ENCODE measurements at places on chromosomes 7 and 10.

- DNase-seq = no peak
Observed at GRCh38 chr10:101000915-101001658, 1.5 kb downstream of the LZTS2 start.

DNA sequence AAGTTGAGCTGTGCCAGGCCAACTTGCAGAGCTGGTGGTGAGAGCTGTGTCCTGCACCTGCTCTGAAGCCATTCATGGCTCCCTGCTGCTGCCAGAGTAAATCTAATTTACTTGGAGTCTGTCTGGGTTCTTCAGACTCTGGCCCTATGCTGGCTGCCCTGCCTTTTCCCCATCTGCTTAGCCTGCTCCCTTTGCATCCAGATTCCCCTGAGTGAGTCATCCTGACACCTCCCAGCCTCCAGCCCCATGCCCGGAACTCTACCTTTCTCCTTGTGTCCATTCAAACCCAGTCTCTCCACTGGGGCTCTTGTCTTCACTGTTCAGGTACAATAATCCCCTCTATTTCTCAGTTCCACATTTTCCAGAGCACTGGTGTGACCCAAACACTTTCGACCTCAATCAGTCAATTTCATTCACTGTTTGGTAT, 434.4 kb upstream of the ZMIZ1 start:
- no peak for DNase-seq

DNA sequence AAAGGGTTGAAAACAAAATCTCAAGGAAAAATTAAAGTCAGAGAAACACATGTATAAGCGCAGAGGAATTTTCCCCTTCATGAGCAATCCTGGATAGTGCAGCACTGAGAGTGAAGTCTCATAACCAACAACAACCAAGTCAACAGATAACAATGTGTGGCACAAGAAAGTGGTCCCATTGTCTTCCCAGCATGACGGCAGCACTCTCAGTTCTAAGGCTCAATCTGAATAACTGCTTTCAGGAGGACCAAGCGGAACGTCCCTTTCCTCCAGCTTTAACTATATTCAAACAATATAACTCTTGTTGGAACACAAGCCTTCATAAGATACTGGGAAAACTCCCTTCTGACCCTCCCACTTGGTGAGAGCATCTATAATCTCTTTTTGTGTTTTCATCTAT, 137.9 kb downstream of the RAPGEF5 start:
- DNase-seq = no peak

- DNase-seq = no peak
Observed at GRCh38 chr7:42883950-42884349, 27.9 kb downstream of the C7orf25 start.

- no peak for DNase-seq
Observed at GRCh38 chr7:94398841-94399240, 4.1 kb downstream of the COL1A2 start.

DNA sequence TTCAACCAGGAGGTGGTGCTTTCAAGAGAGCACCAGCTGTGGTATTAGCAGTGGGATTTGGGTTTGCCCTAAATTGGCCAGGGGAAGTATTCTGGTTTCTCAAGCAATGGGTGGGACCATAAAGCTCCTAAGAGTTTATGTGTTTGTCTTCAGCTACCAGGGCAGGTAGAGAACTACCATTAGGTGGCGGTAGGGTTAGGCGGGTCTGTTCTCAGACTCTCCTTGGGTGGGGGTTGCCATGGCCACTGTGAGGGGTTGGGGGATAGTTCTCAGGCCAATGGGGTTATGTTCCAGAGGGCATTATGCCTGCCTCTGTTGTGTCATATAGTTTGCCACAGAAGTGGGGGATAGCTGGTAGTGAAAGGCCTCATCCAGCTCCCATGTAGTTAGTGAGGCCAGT, 47.7 kb upstream of the BICC1 start:
- no peak for DNase-seq

GRCh38 chr10:6267941-6268340, 65.2 kb downstream of the PFKFB3 start:
- no peak for DNase-seq

DNA sequence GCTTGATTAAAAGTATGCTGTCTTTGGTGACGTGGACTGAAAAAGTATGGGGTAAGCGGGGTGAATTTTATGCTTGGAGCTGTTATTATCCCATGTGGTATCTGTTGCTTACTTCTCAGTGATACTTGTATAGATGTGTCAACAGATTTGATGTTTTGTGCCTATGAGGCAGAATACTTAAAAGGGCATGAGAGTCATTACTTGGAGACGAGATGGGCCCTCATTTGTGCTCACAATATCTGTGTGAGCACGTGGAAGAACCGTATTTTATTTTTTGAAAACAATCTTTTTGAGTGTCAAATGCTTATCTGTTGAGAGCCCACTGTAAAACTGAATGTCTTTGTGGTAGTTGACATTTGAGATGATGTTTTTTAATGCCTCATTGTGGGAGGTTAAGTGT, 281.9 kb downstream of the EXOC4 start:
- DNase-seq = no peak

DNA sequence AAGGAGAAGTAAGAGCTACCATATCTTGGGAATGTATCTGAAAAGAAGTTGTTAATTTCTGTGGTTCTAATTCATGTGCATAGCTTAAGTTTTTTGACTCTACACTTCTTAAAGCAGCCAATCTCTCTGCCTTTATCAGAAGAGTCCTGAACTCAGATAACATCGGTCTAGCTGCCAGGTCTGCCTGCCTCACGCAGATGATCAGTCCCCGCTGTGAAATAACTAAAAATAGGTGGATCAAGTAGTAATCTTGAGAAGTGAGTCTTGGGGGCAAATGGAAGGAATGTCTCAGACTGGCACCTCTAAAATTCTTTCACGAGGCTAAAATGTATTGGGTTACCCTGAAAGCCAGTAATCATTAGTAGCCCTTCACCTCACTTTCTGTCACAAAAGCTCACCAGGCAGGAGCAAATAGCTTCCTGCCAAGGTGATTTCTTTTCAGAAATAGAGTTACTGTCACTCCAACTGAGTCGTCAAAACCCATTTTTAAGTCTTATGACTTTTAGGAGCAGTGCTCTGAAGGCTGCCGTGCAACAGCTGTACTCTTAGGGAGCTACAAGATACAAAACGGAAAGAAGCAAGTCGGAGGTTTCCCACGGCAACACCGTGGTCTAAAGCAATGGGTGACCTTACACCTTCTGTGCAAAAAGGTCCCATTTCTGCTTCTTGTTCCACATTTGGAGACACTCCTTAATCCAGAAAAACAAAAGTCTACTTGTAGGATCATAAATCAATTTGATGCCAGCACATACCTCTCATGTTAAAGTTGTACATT, 85.2 kb downstream of the ABCB5 start:
- DNase-seq = no peak

DNA sequence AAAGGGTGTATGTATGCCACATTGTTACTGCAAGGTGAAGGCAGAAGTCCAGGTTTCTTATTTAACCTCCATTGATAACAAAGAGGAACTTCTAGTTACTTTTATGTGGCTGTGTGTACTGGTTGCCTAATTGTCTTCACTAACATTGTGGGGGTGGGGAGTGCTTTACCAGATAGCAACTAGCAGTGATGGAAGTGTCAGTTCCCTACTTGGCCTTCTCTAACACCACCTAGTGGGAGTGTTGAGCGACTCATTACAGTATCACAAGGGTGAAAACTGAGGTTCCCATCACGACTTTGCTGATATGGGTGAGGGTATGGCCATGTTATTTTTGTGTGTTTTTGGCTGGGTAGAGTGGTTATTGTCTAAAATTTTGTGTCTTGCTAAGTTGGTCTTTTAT, 274.4 kb downstream of the THSD7A start:
- no peak for DNase-seq

DNA sequence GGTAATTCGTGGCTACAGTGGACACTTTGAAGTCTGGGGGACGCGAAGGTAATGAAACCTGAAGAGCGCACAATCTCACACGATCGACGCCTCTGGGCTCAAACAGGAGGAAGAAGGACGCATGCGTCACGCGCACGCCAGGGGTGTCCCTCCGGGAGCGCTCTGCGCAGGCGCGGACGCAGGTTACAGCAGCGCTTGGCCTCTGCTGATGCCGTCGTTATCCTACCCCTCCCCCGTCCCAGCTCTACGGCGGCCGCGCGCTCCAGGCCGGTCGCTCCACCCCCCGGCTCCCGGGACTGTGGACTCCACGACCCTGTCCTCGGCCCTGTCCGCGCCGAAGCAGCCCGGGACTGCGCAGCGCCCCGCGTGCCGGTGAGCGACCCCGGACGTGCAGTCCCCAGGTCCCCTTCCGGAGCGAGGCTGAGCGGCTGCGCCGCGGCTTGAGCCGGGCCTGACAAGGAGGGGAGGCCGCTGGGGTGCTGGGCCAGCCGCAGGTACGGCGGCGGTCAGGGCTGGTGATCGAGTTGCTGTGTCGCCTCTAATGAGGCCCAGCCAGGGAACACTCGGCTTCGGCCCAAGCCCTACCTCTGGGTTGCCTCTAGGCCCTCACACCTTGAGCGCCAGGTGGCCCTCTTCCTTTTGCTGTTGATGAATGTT, at the start of gene TMEM106B:
Gene TMEM106B, plus strand, starts transcription at position 241 of the 657 bp plus-strand sequence. CDS start 3,517 bp downstream, outside the sequence.
- DNase-seq = peak; percentile 95

GRCh38 chr10:72298592-72299519, 25.1 kb downstream of the DDIT4 start:
- no peak for DNase-seq

GRCh38 chr10:18164748-18165361, 24.6 kb downstream of the CACNB2 start:
- no peak for DNase-seq

GRCh38 chr10:133052076-133052475, 35.6 kb upstream of the ADGRA1 start:
- DNase-seq = no peak

DNA sequence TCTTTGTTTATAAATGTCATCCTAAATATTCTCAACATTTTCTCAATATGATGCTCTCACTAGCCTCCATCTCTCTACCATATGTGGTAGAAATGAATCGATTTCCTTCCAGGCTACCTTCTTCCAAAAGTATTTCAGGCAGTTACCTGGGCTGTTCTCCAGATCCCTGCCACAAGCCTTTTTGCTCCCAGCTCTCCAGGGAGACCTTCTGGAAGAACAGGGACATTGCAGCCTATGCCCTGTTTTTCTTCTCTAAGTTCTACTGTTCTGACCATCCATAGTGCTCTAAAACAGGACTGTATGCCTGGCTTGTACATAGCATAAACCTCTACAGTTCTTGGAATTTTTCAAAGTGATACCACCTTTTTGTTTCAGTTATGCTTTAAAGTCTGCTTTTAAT, 552.8 kb downstream of the ANKRD7 start:
- no peak for DNase-seq

DNA sequence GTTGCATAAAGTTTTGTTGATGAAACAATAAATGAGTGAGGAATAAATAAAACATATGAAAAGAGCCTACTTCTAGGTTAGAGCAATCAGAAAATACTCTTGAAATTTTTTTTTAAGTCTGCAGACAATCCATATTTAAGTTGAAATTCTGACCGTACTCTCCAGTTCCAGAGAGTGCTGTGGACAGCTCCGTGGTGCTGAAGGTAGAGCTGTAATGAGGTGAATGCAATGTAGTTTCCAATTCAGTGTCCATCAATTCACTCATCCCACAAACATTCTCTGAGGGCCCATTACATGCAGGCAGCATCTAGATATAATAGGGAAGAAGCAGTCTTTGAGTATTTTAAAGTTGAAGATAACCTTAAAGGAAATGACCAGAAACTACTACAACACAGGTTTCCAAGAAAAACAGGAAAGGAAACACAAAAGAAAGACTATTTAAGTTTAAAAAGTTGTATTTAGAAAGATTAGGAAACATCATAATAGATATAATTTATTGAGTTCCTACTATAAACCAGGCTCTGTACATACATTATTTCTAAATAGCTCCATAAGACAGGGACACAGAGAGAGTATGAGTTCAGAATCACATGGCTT, 44.0 kb upstream of the CRTAC1 start:
- DNase-seq = no peak

DNA sequence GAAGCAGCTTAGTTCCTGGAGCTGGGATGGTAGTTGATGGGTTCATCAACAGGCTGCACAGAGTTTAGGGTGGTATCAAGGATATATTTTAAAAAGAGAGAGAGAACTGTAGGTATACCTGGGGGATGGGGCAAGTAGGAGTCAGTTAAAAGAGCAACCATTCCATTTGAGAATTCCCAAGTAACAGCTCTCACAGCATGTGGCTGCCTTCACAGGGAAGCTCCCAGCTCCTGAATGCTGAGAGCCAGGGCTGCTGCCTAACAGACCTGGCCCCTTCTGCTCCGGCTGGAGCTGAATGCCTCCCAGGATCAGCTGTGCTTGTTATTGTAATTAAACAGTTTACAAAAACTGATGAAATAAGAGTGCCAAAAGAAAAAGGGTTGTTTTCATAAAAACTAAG, 58.8 kb upstream of the GPR26 start:
- DNase-seq = no peak

All from activated T-helper 1 cell treated with Interleukin-2 at 50 U/mL for 16 hours (primary cell).